ENCODE measurements at places on chromosomes 4 and X.

DNA sequence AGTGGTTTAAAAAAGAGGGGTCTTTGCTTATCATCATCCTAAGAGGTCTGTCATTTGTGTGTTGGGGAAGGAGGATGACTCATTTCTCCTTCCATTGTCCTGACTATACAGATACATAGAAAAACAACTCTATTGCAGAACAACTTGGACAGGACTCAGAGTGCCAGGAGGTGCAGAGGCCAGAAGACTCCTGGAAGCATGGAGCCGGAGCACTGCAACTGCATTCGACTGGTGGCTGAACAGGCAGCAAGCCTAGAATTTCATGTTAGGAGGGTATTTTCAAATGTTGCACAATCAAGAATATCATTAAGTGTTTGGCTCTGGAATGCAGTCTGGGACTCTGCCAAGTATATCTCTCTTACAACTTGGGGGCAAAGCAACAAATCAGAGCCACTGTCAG lies 35.0 kb upstream of the MAML3 start:
- no peak for DNase-seq

DNA sequence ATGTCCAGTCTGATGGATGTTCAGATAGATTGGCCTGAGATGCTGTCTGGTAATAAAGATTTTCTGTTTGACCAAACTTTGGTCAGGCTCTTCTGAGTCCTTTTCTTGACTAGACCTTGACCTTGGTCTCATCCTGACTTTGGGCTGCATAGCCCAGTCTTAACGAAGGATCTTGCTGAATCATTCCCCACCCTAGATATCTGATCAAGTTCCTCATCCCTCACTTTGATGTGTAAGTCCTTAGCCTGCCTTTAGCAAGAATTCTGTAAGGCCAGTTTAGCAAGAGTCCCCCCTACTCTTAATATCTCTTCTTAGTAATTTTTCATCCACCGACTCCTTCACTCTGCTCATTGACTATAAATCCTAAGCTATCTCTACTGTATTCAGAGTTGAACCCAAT lies 244.4 kb upstream of the JADE1 start:
- no peak for DNase-seq

DNA sequence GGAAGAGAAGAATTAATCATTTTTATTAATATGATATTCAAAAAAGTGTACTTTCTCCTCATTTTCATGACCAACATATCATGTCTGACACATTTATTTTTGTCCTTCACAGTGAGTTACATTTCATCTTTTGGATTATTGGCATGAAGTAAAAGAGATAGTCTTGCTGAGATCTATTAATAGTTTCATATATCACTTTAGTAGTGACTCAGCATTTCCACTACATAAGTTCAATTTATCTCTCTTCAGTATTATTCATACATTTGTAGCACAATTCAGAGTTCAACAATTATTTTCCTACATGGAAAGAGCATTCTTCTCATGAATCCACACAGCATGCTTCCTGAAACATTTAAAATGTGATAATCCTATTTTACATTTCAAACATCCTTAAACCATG lies 1461.1 kb downstream of the TECRL start:
- no peak for DNase-seq

DNA sequence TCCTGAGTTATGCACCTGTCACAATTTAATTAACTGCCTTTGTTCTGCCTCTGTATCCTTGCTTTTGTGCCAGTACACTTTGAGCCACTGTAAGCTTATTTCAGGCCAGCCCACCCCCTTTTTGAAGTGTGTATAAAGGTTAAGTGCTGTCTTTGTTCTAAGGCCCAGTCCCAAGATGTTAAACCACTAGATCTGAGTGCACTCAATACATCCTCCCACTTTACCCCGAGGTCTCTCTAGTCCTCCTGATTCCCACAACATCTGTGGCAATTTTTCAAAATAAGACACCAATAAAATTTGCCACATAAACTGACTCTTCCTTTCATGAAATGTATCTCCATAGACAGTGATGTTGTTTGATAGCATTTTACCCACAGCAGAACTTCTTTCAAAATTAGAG lies 124.1 kb upstream of the SPIN4 start:
- no peak for DNase-seq

- DNase-seq: no peak
Observed at GRCh38 chr4:186775902-186776301, 52.2 kb upstream of the FAT1 start.

Data from CD4-positive, alpha-beta T cell treated with Interleukin-15 for 1 hour (primary cell).